ENCODE measurements at places on chromosomes 7 and 10.

DNA sequence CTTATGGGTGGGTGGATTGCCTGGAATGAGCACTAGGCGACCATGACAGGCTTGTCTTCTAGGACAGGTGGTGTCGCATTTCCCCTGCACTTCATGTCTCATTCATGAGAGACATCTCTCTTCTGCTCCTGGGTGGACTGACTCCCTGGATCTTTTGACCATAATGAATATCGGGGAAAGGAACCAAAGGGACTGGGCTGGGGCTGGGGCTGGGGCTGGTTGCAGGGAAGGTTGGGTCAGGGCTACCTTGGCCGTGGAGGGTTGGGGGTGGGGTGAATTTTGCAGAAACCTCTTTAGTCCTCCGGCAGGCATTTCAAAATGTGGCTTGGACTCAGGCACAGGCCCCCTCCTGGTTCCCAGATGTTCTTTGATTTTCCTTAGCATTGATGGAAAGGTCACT, 319.2 kb downstream of the ZNF716 start:
- no peak for DNase-seq

DNA sequence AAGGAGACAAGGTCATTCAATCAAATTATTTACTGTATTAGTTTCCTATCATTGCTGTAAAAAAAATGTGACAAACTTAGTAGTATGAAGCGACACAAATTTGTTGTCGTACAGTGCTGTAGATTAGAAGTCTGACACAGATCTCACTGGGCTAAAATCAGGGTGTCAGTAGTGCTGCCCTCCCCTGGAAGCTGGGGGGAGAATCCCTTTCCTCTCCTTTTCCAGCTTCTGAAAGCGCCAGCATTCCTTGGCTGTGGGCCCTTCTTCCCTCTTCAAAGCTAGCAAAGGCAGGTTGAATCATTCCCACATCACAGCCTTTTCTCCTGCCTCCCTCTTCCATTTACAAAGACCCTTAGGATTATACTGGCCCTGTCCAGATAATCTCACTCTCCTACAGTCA, 28.0 kb downstream of the VPS41 start:
- no peak for DNase-seq

DNA sequence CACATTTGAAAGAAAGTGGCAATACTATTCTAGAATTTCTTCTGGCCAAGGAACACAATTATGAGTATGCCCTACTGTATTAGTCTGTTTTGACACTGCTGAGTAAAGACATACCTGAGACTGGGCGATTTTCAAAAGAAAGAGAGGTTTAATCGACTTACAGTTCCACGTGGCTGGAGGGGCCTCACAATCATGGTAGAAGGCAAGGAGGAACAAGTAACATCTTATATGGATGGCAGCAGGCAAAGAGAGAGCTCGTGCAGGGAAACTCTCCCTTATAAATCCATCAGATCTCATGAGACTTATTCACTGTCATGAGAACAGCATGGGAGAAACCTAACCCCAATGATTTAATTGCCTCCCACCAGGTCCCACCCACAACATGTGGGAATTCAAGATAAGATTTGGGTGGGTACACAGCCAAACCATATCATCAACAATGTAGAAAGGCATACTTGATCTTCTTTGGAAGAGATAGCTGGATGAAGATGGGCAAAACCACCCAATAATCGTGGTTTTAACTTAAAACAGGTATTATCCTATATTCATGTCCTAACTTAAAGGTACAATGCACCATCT, 113.9 kb downstream of the ETV1 start:
- DNase-seq: no peak

- DNase-seq: no peak
These were observed 59.4 kb upstream of the NAMPT start for GRCh38 chr7:106344211-106344610.

DNA sequence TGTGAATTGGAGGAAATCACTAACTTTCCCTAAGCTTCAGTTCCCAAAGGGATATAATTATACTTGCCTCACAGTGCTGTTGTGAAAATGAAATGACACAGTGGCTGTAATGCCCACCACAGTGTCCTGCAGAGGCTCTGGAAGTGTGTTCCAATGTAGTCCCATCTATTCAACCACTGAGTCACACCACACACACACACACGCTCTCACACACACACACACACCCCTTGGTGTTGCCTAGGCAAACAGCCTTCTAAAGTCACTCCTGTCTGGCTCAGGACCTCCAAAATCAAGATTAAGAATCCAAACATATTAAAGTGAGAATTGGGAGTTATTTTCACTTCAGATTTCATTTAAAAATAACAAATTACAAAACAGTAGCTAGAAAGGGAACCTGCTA, 73.3 kb downstream of the NRCAM start:
- DNase-seq: no peak

GRCh38 chr7:76047305-76047810, 442 bp downstream of the STYXL1 start:
- DNase-seq: no peak

DNA sequence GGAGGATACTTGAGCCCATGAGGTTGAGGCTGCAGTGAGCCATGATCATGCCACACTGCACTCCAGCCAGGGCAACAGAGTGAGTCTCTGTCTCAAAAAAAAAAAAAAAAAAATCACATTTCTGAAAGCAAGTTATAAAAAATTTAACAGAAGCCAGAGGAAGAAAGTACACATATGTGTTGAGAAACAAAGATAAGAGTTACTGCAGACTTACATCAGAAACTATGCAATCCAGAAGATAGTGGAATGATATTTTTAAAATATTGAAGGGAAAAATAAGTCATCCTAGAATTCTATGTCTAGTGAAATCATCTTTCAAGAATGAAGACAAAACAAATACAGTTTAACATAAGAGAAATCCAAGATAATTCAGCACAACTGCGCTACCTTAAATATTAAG, 46.9 kb downstream of the ZNF518A start:
- no peak for DNase-seq

GRCh38 chr10:78896159-78896928, 172.4 kb upstream of the ZMIZ1 start:
- DNase-seq: no peak

- no peak for DNase-seq
These were observed 11.5 kb downstream of the FOXL3 start for GRCh38 chr7:301291-302053.

DNA sequence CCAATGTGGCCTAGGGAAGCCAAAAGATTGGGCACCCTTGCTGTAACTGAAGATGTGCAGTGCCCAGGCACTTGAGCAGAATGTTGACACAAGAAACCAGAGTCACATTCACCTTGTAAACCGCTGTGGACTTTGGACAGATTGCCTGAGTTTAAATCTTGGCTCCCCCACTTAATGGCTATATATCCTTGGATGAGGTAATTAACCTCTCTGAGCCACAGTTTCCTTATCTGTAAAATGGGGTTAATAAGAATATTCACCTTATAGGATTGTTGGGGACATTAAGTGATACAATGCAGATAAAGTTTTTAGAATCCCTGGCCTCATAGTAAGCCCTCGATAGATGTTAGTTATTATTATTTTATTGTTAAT, 331.0 kb downstream of the LRMDA start:
- no peak for DNase-seq

- DNase-seq: no peak
These were observed 81.5 kb upstream of the FAM171A1 start for GRCh38 chr10:15452545-15452944.

- DNase-seq: no peak
These were observed 806.0 kb upstream of the SORCS1 start for GRCh38 chr10:107970512-107970911.

DNA sequence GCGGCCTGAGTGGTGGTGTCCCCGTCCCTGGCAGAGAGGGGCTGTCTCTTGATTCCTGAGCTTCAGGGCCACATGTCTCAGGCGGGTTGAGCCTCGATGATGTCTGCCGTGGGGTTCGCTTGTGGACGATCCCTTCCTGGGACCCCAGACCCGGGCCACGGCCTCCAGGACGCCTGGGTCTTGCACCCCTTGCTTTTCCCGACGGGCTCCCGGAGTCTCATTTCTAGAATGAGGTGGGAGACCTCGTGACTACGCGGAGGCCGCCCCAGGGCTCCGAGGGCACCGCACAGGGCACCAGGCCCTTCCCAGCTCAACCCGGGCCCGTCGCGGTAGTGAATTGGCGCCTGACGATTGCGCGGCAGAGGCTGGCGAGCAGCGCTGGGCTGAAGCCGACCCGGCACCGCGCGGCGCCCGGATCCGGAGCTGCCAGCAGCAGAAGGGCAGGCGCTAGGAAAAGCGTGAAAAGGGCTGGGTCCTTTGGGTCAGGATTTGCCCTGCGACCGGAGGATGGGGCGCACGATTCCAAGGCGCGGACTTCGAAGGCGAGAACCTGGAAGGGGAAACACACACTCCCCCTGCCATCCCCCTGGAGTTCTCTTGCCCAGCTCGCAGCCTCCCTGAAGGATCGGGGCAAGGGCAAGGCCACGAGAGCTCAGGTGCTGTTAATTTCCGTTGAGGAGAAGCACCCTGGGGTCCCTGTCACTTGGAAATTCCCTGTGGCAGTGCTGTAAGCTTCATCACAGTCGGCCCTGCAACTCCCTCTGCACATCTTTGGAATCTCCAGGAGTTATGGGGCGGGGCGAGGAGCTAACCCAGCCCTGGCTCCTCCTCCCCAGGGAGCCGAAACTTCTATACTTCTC, 15.5 kb downstream of the TLX1 start:
- no peak for DNase-seq
